ENCODE measurements at places on chromosomes 1 and 21. TPM values are rescaled to one million over a fixed set of nuclear protein-coding genes. Genes with fewer than 3 reads are reported as not detected.

Gene ANKRD35
- total RNA-seq, result 0.39 TPM

Gene LRRC71
- not detected for total RNA-seq

Gene LCE1E
- total RNA-seq, result not detected

Gene MNDA
- not detected for total RNA-seq

Gene SYT2
- 0.02 TPM for total RNA-seq

Gene MYBPH
- total RNA-seq, result not detected

GRCh38 chr21:42386034-42386591 lies 9.7 kb downstream of the TMPRSS3 start:
- DNase-seq, result no peak

DNA sequence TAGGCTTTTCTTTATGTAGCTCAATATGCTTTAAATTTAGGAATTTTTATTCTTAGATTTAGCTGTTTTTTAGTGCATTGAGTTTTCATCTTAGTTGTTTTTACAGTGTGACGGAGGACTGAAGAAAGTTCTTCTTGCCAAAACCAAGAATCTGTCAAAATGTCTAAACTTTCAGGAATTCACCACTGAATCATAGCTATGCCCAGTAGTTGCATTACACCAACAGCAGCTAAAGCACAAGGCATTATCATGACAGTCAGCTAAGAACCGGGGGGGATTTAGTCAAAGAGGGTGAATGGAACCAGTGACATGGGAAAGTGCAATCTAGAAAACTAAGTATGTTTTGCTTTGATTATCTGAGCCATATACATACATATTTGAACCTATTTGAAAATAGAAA lies 6.5 kb upstream of the C1orf146 start:
- no peak for DNase-seq

DNA sequence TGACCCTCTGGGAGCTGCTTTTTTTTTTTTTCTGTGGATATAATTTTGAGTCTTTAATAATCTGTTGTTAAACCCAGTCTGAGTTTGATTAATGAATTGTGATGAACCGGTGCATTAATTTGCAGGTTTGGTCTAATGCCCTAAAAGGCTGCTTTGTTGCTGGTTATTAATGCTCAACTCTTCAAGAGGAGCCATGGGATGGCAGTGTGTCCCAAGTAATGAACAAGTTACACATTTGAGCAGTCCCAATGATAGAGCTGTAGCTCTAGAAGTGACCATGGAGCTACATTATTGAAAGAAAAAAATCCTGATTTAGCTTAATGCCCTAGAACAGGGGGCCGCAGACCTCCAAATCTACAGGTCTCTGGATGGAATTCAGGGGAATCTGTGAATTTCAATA lies 53.1 kb downstream of the RWDD3 start:
- no peak for DNase-seq

DNA sequence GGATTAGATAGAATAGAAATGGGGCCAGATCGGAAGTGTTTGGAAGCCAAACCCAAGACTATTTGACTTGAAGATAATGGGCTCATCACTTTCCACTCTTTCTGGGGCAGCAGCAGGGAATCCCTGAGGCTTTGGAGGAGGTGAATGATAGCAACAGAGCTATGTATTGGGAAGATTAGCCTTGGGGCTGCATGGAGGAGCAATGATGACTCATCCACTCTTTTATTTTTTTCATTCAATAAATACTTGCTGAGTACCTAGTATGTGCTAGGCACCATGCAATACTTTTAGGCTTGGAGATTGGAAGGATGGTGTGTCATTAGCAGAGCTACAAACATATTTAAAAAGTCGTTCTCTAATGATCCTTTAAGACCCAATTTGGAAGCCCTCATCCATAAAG lies 166.9 kb upstream of the FOXD3 start:
- no peak for DNase-seq

DNA sequence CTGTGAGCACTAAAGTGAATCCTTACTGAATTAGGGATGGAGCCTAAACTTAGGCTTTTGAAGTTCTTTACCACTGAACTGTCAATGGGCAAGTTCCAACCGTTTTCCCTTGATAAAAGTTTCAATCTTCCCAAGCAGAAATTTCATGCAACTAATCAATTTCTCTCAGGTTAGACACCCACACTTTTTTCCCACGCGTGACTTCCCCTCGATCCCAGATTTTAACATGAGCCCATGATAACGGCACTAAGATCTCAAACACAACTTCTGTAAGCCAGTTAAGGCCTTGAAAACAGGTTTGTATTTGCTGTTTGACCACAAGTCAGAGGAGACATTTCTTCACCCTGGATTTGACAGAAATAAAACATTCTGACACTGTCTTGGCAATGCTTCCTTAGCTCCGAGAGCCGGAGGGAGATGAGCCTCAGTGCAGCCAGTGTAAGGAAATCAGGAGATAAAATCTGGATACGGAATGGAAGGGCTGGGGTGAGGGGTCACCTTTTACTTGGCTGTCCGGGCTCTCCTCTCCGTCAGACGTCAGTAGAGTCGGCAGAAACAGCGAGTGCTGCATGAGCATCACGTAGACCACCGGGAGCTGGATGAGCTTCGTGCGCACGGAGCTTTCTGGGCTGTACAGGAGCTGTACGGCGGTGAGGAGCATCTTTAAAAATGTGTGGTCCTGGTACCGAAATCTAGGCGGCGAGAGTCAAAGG lies 39.7 kb downstream of the MRAP start:
- no peak for DNase-seq

DNA sequence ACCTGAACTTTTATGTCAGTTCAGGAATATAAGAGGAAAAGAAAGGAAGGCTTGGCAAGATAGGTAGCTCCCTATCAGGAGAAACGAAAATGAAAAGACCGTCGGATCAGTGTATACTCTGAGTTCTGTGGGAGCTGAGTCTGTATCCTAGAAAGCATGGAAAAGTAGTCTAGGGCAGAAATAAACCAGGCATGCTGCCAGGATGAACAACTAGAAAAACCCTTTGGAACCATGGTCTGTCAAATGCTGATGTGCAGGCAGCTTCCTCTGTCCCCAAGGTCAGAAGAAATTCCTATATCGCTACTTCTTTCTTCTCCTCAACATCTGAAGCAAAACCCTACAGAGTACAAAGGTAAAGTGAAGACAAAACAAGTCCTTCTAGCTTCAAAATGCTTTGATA lies 268.8 kb downstream of the ST6GALNAC3 start:
- no peak for DNase-seq

DNA sequence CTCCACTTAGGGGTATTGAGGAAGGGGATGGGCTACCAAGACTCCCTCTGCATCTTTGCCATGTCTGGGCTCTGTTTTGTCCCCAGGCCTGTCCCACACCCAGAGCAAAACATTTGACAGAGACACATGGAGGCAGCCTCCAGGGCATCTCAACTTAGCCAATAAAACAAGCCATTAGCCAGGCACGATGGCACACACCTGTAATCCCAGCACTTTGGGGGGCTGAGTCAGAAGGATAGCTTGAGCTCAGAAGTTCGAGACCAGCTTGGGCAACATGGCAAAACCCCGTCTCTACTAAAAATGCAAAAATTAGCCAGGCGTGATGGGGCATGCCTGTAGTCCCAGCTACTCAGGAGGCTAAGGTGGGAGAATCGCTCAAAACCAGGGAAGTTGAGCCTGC lies 120.3 kb upstream of the IPO9 start:
- no peak for DNase-seq

- peak; percentile 43 for DNase-seq
Observed at GRCh38 chr1:160618763-160619274, 28.0 kb downstream of the SLAMF1 start.

DNA sequence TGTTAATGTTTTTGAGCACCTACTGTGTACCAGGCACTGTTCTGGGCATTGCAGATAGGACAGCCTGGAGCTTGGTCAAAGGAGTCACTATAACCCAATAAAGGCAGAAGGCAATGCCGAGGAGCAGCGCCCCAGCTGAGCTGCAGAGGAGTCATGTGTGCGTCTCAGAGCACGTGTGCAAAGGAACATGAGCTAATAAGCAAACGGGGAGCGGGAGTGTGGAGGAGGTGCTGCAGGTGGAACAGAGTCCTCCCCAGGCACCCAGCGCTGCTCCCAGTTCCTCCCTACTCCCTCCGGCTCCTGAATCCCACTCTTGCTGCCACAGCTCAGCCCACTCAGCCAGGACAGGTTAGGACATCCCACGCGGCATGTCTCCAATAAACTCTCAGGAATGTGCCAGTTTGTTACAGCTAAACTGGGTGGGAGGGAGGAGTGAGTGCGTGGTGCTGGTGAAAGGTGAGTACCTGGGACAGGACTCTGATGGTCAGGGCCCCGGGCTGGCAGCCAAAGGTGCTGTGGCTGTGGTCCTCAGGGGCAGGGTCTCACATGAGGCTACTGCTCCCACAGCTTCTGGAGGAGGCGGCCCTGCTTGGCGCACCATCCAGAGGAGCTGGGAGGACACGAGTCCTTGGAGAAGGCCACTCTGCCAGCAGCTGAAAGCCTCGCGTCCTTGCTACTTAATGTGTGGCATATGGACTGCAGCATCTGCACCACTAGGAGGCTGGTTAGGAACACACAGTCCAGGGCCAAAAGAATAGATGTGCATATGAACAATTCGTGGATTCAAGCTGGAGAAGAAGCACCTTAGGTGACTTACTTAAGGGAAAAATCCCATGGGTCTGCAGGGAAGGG lies 52.3 kb downstream of the GRIK3 start:
- DNase-seq, result no peak

DNA sequence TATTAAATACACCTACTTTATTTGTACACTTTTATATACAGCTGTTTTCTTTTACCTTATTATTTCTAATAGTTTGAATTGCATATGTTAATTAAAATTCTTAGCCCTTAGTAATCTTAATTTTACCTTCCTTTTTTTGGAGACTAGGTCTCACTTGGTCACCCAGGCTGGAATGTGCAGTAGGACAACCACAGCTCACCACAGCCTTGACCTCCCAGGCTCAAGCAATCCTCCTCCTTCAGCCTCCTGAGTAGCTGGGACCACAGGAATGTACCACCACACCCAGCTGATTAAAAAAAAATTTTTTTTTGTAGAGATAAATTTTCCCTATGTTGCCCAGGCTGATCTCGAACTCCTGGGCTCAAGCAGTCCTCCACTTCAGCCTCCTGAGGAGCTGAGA lies 15.0 kb upstream of the SDC3 start:
- DNase-seq, result no peak

DNA sequence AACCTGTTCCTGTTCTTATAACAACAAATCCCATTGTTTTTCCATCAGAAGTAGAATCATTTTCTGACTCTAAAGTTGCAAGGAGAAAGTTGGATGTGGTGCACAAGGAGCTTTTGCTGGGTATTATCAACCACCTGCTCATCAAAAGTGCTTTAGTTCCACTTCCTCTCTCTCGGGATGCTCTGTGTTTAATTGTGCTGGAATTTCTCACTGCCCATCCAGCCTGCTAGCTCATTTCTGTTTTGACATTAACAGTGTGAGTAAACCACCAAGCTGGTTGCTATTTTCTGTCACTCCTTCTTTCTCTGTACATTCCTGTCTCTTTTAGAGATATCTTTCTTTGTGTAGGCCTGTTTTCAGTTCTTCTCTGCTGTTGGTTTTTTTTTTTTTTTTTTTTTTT lies 6.0 kb downstream of the KDM4A start:
- DNase-seq, result no peak

GRCh38 chr1:18373882-18374493 lies 106.7 kb upstream of the KLHDC7A start:
- DNase-seq, result peak; percentile 14

DNA sequence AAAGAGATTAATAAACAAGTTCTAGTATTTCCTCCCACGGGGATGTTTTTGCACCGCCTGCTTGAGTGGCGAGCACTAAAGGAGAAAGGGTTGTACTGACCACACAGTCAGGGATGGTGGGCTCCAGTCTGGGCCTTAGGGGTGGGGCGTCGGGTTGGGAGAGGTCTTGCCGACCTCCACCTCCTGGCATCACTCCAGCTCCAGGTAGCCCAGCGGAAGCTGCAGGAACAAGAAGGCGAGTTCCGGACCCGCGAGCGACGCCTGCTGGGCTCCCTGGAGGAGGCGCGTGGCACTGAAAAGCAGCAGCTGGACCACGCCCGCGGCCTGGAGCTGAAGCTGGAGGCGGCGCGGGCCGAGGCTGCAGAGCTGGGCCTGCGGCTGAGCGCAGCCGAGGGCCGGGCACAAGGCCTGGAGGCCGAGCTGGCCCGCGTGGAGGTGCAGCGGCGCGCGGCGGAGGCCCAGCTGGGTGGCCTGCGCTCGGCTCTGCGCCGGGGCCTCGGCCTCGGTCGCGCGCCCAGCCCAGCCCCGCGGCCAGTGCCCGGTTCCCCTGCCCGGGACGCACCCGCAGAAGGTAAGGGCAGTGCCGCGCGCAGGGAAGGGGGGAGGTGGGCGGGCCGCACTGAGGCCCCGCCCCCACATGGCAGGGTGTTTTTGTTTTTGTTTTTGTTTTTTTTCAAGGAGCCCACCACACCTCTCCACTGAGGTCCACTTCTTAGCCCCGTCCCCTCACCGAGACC lies 19.7 kb downstream of the MFAP2 start:
- DNase-seq, result peak; percentile 91

- peak; percentile 41 for DNase-seq
Observed at GRCh38 chr1:160046494-160047110, 14.8 kb upstream of the PIGM start.

- no peak for DNase-seq
Observed at GRCh38 chr1:230517786-230518185, 91.7 kb upstream of the PGBD5 start.

- DNase-seq, result no peak
Observed at GRCh38 chr21:43294194-43294902, 125.5 kb downstream of the CRYAA start.

GRCh38 chr1:112737573-112737972 lies 22.4 kb upstream of the PPM1J start:
- no peak for DNase-seq

DNA sequence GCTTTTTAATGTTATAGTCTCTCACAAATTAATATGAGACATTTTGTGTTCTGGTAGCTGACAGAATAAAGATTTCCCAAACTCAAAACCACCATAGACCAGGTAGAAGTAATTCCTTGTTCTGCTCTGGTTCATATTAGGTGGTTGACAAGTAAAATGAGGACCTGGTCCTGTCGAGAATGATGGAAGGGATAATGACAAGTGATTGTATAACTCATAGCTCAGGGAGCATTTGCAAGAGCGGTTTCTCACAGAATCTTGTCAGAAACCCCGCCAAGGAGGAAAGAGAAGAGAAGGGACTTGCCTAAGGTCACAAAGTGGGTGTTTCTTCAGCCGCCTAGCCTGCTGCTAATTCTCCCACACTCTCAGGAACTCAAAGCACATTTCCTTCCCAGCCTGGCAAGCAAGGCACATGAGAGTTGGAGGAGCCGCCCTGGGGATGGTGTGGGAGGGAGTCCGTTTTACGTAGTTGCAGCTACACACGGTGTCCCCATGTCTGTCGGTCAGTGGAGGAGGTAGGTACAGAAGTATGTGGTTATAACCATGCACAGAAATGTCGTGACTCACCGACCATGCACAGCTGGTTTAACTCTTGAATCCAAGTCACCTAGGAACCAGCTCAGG lies 46.5 kb downstream of the SAMD13 start:
- DNase-seq, result no peak

- DNase-seq, result no peak
Observed at GRCh38 chr1:57857809-57858208, 433.9 kb upstream of the DAB1 start.

- no peak for DNase-seq
Observed at GRCh38 chr1:168939110-168939946, 167.2 kb upstream of the ATP1B1 start.
